ENCODE measurements at places on chromosomes 16 and 17.
A peak's percentile ranks its signal among the peaks of the same experiment; 100 is the strongest.

GRCh38 chr17:340074-340473 is 12.5 kb downstream of the RPH3AL start:
- no peak for DNase-seq

- DNase-seq: no peak
These were observed 9.0 kb downstream of the IRX5 start for GRCh38 chr16:54939510-54940278.

DNA sequence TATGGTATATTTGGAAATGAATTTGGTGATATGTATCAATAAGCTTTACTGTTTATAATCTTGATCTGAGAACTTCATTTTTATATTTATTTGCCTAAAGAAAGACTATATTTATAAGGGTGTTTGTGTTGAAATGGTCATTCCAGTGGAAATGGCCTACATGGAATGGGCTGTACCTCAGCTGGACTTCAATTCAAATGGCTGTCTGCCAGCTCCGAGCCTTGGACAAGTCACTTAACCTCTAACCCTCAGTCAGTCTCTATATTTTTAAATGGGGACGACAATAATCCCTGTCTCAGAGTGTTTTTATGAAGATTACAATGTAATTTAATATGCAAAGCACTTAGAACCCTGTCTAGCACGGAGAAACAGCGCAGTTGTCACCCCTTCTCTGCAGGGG is 260.8 kb upstream of the CACNG5 start:
- DNase-seq: no peak

GRCh38 chr17:13096291-13096690 is 78.5 kb upstream of the ELAC2 start:
- no peak for DNase-seq

DNA sequence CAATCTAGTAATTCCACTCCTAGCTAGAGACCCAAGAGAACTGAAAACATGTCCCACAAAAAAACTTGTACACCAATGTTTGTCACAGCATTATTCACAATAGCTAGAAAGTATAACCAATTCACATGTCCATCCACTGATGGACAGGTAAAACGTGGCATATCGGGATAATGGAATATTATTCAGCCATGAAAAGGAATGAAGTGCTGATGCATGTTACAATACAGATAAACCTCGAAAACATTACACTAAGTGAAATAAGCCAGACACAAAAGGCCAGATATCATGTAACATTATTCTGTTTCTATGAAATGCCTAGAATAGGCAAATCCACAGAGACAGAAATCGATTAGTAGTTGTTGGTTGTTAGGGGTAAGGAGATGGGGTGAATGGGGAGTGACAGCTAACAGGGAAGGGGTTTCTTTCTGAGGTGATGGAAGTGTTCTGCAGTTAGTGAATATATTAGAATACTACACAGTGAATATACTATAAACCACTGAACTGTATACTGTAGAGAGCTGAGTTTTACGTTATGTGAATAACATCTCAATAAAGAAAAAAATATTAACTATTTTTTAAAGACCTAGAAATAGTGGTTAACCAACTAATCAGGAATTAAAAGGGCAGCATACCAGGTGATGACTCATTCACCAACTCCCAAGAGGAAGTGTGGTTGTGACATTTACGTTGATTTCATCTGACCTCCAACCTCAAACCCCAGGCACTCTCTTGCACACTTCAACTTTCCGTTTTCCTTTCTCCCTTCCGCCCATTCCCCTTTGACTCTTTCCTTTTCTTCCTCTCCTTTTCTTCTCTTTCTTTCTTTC is 48.6 kb downstream of the GAS7 start:
- DNase-seq: no peak

- DNase-seq: no peak
These were observed 4.5 kb downstream of the NBR1 start for GRCh38 chr17:43175213-43176118.

DNA sequence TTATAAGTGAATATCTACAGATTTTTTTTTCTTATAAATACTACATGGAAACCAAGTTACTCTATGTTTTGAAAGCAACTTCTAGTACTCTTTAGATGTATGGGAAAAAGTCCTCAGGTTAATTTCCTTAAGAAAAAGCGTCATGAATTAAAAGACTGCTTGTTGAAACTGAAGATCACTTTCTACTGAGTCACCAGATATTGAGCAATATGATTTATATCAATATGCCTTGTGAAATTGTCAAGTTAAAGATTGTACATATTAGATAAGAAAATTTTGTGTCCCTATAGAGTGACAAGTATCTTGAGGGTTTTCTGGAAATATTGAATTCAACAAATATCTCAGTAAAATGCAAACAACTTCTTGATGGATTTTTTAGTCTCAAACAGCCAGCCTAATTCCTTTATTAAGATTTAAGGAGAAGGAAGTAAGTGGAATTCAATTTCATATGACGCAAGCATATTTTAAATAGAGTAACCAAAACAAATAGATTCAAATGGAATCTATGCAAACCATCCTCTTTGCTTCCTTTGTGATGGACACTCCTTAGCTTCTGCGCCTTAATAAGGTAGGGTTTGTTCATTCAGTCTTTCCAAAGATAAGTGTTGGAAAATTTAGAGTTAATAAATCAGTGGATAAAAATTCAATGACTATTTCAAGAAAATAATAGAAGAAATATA is 16.6 kb downstream of the KRT12 start:
- DNase-seq: no peak

- DNase-seq: no peak
These were observed 380.0 kb upstream of the XYLT1 start for GRCh38 chr16:17850581-17851250.

GRCh38 chr16:70800311-70800710 is 647 bp downstream of the VAC14 start:
- DNase-seq: no peak

DNA sequence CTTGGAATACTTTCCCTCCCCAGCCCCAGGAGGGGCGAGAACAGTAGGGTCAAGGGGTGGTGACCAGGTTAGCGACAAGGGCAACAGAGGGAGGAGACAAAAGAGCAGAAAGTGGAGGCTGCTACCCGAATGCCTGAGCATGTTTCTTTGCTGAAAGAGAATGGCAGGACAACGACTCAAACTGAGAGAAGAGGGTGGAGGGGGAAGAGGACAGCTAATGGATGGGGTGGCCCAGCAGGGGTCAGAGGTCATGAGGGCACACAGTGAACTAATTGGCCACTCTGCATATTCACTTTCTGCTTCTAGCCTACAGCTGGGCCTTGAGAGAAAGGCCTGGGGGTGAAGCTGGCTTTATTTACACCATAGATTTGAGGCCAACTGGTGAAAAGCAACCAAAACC is 19.1 kb upstream of the DDX52 start:
- DNase-seq: no peak

GRCh38 chr16:49019081-49019633 is 262.5 kb downstream of the CBLN1 start:
- DNase-seq: no peak

- DNase-seq: no peak
These were observed 242.9 kb downstream of the FTO start for GRCh38 chr16:53946746-53947386.

GRCh38 chr17:55201308-55201932 is 63.3 kb upstream of the HLF start:
- DNase-seq: no peak

DNA sequence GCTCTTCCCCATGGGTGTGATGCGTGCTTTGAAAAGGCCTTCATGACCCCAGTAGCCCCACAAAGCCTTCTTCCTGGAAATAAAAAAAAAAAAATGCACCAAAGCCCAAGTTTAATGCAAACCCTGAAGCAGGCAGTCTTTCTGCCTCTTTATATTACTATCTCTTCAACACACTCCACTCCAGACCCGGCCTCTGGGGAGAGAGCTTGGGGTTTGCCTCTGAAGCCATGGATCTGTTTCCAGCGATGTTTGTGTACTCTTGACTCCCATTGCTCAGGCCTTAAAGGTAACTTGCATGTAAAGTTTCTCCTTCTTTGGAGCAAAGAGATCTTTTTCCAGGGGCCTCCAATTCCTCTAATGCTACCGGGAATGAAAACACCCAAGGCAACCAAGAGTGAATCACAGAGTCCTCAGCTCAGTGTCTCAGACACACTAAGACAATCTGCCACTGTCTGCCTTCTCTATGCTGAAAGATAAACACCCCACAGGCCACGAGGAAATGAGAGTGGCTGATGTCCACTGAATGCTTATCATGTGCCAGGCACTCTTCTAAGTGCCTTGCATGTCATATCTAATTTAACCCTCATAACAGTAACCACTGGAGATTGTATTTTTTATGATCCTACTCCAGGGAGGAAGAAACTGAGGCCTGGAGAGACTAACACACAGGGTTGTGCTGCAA is 56.4 kb upstream of the AKTIP start:
- DNase-seq: no peak

- DNase-seq: no peak
These were observed 7.8 kb downstream of the TTLL6 start for GRCh38 chr17:48809182-48809581.

DNA sequence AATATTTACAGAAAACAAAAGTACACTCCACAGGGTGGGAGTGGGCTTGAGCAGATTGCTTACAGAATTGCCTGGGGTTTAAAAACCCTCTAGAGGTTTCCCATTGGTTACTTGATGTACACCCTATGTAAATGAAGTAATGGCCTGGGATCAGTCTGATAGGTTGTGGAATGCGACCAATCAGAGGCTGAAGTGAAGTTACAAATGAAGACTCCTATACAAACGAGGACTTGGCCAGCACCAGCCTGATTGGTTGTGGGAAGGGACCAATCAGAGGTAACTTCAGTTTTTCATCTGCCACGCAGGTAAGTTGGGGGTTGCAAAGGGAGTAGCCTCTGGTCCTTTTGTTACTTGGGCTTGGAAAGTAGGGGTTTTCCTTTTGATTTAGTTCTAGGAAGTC is 8.8 kb downstream of the EEF2K start:
- no peak for DNase-seq

DNA sequence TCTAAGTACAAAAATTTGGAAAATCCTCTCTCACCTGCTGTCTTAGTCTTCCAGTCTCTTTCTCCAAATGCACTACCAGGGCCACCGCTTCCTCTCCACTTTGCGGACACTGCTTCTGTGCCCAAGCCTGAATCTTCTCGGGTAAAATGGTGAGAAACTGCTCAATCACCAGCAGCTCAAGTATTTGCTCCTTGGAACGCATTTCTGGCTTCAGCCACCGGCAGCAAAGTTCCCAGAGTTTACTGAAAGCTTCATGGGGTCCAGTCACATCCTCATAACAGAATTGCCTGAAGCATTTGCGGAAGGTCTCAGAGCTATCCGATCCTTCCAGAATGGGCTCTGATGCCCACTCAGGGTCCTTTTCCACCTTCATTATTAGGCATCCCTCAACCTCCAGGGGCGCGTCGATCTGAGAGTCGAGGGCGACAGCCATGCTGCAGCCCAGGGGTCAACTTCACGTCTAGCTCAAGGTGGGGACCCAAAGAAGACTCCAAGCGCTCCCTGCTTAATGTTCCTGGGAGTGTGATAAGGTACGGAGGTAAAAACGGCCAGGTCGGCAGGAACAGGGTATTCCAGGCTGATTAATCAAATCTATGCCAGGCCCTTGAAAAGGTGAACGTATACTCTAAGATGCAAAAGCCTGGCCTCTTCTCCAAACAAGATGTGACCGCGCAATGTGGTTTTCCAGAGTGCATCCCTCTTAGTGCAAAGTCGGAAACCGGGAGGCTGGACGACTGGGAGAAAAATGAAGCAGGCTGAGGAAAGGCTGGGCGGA is 763 bp downstream of the ZKSCAN2 start:
- no peak for DNase-seq

- no peak for DNase-seq
These were observed 2.1 kb downstream of the DHRS11 start for GRCh38 chr17:36593656-36594316.

DNA sequence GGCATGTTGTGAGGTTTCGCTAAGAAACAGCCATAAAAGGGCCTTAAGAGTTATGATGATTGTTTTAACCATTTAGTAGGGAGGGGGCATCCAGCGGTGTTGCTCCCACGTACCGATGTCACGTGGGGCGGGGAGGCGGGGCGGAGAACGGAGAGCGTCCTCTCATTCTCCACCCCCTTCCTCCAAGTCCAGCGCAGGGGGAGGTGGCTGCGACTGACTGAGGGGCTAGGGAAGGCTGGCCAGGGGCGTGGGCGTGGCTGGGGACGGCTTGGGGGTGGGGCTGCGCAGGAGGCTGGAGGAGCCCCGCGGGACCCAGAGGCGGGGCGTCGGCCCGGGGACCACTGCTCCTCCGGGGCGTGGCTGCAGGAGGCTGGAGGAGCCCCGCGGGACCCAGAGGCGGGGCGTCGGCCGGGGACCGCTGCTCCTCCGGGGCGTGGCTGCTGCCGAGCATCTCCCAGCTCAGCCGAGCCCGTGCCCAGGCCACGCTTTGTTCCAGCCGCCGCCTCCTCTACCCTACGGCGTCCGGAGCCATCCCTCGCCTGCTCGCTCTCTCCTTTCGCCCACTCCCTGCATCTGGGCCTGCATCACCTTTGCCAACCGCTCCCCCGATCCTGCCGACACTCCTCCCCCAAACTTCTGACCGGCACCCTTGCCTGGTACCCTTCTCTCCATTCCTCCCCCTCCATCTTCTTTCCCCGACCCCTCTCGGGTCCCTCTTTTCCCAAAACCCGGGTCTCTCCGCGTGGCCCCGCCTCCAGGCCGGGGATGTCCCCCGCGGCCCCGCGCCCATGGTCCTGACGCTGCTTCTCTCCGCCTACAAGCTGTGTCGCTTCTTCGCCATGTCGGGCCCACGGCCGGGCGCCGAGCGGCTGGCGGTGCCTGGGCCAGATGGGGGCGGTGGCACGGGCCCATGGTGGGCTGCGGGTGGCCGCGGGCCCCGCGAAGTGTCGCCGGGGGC is at the start of gene SARM1:
TSS of gene SARM1 (plus strand) at position 450 of the 958 bp plus-strand sequence. CDS start at position 789, 339 bp downstream.
- DNase-seq: peak; percentile 89

GRCh38 chr16:21654881-21655280 is 2.5 kb upstream of the IGSF6 start:
- DNase-seq: no peak

GRCh38 chr17:44176671-44177501 is 6.4 kb downstream of the ASB16 start:
- no peak for DNase-seq

GRCh38 chr17:55540414-55541091 is 29.3 kb upstream of the SMIM36 start:
- DNase-seq: no peak

GRCh38 chr16:84356591-84357116 is 11.7 kb upstream of the ATP2C2 start:
- no peak for DNase-seq

- no peak for DNase-seq
These were observed 22.9 kb downstream of the FOXN1 start for GRCh38 chr17:28529013-28529400.

- no peak for DNase-seq
These were observed 351.9 kb downstream of the SEC14L1 start for GRCh38 chr17:77492446-77493237.

GRCh38 chr16:86353148-86353547 is 157.2 kb upstream of the FOXF1 start:
- no peak for DNase-seq

- DNase-seq: no peak
These were observed 25.6 kb downstream of the PIEZO1 start for GRCh38 chr16:88759245-88759975.

DNA sequence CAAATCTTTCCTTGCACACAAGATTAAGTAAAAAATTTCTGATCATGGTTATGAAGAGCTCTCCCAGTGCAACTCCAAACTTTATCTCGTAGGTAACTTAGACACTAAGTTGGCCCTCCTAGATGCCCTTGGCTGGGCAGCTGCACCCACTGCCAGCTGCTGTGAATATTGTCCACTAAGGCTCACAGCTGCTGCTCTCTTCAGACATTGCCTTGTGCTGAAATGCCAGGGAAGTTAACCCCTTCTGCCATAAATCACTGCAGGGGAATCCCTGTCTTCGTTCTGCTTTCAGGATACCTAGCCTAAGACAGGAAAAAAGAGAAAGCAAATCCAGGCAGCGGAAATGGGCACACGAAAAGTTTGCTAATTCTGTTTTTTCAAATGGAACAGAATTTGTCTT is 106.4 kb downstream of the IRX5 start:
- DNase-seq: no peak

Measured in stimulated activated CD8-positive, alpha-beta memory T cell treated with anti-CD3 and anti-CD28 coated beads, Interleukin-2, amount 100 ng/mL, for 48 hours (primary cell).